ENCODE measurements at places on chromosomes 12 and 14.

- DNase-seq: no peak
Measured at GRCh38 chr12:91347481-91348214, 165.0 kb upstream of the DCN start.

- DNase-seq: no peak
Measured at GRCh38 chr12:6759741-6760140, 6.4 kb upstream of the PTMS start.

DNA sequence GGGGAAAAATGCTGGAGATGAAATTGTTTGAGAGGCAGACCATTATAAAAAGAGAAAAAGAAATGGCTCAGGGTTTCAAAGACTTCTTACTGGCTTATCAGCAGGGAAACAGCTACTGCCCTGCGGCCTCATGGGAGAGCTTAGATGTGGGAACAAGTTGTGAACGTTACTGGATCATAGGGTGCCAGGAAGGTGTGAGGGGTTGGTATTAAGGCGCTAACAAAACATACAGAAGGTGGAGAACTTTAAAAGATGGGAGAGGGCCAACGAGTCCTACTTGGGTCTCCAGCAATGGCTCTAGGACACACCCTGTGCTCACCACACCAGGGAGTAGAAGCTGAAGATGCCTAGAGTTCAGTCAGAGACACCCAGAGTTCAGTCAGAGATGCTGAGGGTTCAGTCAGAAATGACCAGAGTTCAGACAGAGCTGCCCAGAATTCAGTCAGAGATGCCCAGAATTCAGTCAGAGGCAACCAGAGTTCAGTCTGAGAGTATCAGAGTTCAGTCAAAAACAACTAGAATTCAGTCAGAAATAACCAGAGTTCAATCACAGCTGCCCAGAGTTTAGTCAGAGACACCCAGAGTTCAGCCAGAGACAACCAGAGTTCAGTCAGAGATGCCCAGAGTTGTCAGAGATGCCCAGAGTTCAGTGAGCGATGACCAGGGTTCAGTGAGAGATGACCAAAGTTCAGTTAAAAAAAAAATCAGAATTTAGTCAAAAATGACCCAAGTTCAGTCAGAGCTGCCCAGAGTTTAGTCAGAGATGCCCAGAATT, 1103.6 kb downstream of the BCL11B start:
- DNase-seq: no peak

GRCh38 chr12:52413202-52413601, 7.1 kb upstream of the KRT82 start:
- no peak for DNase-seq

- no peak for DNase-seq
Measured at GRCh38 chr12:6310771-6311610, 509 bp downstream of the PLEKHG6 start.

All from activated CD4-positive, CD25-positive, alpha-beta regulatory T cell treated with anti-CD3 and anti-CD28 coated beads, Interleukin-2, amount 50 U/mL, for 16 hours (primary cell).